CD8-positive, alpha-beta T cell (primary cell): ENCODE measurements at places on chromosomes 4 and X. TPM values are rescaled to one million over a fixed set of nuclear protein-coding genes. Genes with fewer than 3 reads are reported as not detected.

DNA sequence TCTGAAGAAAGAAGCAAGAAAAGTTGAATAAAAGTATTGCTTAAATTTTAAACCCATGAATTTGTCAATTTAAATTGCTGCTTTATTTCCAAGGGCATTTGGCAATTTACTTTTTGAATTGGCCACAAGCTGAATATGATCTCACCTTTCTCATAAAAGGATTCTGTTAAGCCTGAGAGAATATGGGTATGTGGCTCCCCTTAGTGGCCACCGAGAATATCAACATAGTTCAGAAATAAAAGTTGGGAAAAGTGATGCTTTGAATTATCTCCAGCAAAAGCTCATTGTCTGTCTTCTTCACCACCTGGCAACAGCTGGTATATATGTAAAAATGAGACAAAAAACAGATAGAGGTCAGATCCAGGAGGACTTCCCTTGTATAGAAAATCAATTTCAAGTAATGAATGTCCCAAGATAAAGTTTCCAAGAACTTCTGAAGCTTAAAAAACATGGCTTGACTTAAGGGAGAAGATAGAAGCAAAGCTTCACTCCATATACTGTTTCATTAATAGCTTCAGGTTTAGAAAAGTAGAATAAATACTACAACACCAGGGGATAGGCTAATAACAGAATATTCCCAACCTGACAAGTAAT is 290.7 kb upstream of the FAM241A start:
- DNase-seq, result no peak

DNA sequence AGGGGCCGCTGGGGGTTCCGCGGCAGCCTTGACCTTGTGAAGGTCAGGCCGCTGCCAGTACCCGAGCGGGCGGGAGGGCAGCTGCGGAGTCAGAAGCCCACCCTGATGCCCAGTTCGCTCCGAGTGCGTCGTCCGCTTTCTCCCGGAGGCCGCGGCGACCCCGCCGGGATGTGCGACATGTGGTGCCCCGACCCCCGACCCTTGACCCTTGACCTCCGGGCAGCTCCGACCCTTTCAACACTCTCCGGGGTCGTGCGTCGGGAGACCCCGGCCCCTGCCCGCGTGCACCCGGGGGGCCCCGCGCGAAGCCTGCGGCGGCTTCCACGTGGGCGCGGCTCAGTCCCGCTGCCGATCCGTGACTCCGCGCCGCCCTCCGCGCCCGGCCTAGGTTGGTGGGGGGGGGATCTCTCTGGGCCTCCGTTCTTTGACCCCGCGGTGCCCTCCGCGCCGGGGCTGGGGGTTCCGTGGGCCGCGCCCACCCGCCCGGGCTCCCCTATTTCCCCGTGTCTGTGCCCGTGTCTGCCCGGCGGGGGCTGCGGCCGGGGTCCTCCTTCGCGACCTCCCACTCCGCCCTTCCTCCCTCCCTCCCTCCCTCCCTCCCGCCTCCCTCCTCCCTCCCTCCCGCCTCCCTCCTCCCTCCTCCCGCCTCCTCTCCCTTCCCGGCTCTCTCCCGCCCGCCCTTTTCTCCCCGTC is 609 bp upstream of the SLC25A6 start:
- DNase-seq, result no peak

FAM47A gene
- total RNA-seq, result not detected

MUC7 gene
- total RNA-seq, result not detected

GRCh38 chr4:43496602-43497001 is 604.1 kb downstream of the GRXCR1 start:
- no peak for DNase-seq

ZRSR2 gene
- total RNA-seq, result 21.1 TPM

DNA sequence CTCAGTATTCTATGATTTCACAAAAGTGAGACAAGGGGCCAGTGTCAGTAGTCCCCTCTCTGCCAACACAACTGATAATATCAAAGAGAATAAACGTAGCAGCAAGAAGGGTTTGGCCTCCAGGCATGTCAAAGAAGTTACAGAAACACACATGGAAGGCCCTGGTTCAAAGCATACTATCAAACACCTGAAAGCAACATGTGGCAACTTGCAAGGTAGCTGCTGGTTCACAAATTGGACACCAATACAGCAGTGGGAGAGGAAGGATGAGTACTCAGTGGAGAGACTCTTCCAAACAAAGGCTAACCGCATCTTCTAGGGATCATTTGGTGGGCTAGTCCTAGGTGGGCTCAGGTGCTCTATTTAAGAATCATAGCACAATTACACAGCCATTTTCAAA is 74.9 kb upstream of the MAOA start:
- DNase-seq, result no peak

GRCh38 chr4:55118397-55118796 is 7.0 kb downstream of the KDR start:
- no peak for DNase-seq

DNA sequence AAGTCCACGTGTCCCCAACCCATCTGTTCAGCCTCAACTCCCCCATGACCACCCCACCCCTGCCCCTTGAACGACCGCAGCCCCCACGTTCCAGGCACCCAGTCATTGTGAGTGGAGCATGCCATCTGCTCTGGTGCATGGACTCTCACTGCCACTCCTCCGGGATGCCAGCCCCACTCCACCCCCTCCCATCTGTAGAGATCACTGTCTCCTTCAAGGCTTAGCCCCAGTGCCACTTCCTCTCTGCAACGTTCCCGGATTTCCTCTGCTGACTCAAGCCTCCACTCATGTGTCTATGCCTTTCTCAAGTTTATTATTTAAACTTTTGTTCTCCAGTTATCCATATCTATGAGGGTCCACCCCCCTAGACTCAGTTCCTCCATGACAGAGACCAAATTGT is 54.0 kb downstream of the MAML3 start:
- DNase-seq, result peak; percentile 25
